Small intestine (tissue), 16 donors: ENCODE measurements at places on chromosomes 5 and 9. TPM values are rescaled to one million over a fixed set of nuclear protein-coding genes. Genes with fewer than 3 reads are reported as not detected.

EPB41L4A gene
- 1.9 TPM for polyA plus RNA-seq

SLC46A2 gene
- 0.30 TPM for polyA plus RNA-seq

PRR16 gene
- 2.4 TPM for polyA plus RNA-seq

C5orf58 gene
- not detected for polyA plus RNA-seq

DMRT1 gene
- polyA plus RNA-seq = not detected

NKD2 gene
- polyA plus RNA-seq = 3.7 TPM

PCDHB2 gene
- 0.27 TPM for polyA plus RNA-seq

WNK2 gene
- 101 TPM for polyA plus RNA-seq

NAIP gene
- 2.4 TPM for polyA plus RNA-seq

P4HA2 gene
- 15.7 TPM for polyA plus RNA-seq

CKMT2 gene
- polyA plus RNA-seq = 2.5 TPM
